Smooth muscle cell of the brain vasculature (primary cell): ENCODE measurements at places on chromosomes 11 and 22.

GRCh38 chr11:31798554-31799434, 12.3 kb downstream of the PAX6 start:
- DNase-seq: no peak

- no peak for DNase-seq
Measured at GRCh38 chr11:120136356-120136755, 1.6 kb downstream of the TRIM29 start.

- no peak for DNase-seq
Measured at GRCh38 chr11:83909579-83910534, 623.7 kb upstream of the CCDC90B start.

DNA sequence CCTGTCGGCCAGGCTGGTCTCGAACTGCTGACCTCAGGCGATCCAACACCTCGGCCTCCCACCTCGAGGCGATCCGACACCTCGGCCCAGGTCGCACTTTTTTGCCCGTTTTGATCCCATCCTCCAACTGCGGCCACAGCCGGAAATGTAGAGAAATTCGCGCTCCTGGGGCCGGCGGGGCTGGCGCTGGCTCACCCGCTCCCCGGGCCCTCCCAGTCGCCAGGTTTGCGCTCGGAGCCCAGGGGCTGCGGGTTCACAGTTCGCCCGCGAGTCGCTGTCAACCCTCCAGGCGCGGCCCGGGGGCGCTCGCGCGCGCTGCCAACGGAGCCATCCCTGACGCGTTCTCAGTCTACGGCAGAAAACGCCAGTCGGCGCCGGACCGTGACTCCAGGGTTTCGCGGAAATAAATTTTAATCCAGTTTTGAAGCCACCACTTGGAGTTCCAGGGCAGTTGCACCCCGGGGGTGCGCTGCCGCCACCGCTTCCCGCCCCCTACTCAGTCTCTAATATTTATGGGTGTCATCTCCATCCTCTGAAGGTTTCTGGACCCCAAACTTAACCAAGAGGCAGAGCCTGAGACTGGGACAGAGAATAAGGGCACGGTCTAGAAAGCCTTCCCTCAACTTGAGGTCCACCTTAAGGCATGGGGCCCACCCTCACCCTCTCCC, 1.5 kb upstream of the KLHDC7B start:
- no peak for DNase-seq

DNA sequence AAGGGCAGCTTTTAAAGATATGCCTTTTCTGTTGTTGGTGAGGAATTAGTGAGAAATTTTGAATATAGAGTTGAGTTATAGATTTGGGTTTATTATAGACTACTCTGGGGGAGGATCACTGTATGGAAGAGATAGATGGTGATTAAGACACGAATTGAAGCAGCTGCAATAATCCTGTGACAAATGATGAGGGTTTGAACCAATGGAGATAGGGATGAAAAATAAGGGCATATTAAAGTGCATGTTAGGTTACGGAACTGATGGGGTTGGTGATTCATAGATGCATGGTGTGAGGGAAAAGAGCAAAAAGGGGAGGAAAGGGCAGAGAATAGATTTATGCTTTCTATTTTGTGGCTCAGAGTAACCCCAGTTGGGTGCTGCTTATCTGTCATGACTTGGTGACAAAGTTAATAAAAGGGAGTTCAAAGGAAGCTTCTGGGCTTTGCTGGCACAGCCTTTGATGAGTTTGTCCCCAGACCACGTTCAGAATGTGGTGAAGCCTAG, 11.8 kb downstream of the C11orf87 start:
- no peak for DNase-seq

DNA sequence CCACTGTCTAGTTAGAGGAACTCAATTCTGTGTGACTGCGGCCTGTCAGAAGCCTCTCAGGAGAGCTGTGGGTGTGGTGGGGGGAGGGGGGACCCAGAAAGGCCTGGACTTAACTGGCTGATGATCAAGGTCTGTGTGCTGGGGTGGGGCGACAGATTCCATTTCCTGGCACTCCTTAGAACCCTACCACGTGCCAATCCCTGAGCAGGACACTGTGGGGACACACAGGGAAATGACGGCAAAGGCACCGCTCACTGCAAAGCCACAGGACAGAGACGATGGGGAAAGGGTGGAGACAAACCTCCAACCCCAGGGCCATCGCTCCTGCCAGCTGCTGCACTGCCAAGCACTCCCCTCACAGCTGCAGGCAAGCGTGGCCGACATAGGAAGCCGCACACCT, 58.4 kb upstream of the BID start:
- DNase-seq: no peak

GRCh38 chr11:79708319-79708932, 267.6 kb upstream of the TENM4 start:
- DNase-seq: peak; percentile 4

DNA sequence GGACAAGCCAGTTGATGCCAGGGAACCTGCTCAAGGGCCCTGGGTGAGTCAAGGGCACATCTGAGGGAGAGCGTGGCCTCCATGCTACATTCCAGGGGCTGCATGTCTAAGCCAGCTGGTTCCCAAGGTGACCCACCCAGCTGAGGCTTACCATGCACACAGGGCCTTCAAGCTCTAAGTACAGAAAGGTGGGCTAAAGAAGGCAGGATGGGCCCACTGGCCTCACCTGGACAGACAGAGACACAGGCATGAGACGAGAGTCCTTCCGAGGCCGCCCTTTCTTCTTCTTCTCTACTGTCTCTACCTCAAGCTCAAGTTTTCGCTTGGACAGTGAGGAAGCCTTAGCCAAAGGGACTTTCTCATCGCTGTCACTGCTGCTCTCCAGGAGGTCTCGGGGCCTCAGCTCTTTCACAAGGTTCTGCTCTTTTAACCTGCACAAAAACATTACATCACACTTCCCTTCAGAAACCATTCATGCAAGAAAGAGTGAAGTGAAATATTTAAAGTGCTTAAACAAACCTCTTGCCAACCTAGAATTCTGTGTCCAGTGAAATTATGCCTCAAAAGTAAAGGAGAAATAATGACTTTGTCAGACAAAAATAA, 69.9 kb downstream of the HIRA start:
- no peak for DNase-seq

DNA sequence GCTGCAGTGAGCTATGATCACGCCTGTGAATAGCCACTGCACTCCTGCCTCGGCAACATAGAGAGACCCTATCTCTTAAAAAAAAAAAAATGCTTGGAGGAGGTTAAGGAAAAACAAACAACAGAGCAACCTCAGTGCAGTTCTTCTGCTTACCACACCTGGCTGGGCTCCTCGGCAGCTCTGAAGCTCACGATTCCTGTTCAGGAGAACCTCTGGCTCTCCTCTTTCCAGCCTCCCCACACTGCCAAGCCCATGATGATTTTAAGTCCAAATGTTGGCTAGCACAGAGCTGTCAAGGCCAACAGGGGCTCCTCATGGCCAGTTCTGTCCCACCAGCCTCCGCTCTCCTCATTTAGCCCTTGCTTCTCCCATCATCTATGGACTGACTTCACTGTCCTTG, 69.7 kb upstream of the ARFGAP3 start:
- DNase-seq: no peak

DNA sequence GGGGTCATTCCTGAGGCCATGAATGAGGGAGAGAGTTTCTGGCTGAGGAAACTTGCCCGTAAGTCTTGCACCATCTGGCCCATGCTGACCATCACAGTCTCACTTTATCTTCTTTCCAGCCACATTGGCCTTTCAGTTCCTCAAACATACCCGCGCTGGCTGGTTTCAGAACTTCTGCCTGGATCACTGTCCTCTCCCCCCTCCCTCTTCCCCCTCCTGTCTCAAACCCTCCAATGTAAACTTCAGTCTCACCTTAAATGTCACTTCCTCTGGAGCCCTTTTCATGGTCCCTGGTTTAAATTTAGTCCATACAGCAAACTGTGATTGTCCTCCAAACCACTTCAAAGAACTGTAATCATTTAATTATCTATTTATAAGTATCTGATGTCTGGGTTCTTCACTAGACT, 3.7 kb upstream of the TMEM109 start:
- DNase-seq: no peak

DNA sequence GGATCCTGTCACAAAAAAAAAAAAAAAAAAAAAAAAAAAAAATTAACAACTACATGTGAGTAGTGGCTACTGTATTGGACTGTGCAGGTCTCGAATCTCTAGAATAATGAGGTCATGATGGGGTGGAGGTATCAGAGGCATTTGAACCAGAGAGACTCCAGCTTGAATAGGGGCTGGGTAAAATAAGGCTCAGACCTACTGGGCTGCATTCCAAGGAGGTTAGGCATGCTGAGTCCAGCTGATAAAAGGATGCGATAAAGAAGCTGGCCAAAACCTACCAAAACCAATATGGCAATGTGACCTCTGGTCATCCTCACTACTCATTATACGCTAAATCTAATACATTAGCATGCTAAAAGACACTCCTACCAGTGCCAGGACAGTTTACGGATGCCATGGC, 5.9 kb upstream of the PACSIN3 start:
- no peak for DNase-seq

- peak; percentile 13 for DNase-seq
Measured at GRCh38 chr22:26835929-26836528, 178.6 kb downstream of the MIAT start.

- no peak for DNase-seq
Measured at GRCh38 chr11:85167471-85167870, 459.7 kb downstream of the DLG2 start.

- no peak for DNase-seq
Measured at GRCh38 chr11:112178428-112178827, 3.1 kb downstream of the BCO2 start.

- no peak for DNase-seq
Measured at GRCh38 chr22:26770624-26771023, 113.2 kb downstream of the MIAT start.

GRCh38 chr22:39833610-39834009, 60.0 kb downstream of the ENTHD1 start:
- DNase-seq: no peak

DNA sequence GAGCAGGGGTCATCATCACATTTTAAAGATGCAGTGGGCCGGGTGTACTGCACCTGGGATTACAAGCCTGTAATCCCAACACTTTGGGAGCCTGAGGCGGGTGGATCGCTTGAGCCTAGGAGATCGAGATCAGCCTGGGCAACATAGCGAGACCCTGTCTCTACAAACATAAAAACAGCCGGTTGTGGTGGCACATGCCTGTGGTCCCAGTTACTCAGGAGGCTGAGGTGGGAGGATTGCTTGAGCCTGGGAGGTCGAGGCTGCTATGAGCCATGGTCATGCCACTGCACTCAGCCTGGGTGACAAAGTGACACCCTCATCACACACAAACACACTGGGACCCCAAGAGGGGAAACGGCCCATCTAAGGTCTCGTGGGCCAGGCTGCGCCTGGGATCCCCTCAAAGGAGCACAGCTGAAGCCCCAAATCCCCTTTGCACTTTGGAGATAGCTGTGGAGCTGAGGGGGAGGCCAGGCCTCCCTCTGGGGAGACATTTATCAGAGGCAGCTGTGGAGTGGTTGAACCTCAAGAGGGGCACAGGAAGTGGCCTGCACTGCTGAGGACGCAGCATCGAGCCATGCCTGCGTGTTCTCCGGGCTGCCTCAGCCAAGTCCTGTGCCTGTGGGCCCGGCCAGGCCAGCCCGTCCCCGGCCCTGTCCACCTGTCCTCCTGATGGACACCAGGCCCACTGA, 27.5 kb downstream of the OSBPL5 start:
- DNase-seq: no peak

DNA sequence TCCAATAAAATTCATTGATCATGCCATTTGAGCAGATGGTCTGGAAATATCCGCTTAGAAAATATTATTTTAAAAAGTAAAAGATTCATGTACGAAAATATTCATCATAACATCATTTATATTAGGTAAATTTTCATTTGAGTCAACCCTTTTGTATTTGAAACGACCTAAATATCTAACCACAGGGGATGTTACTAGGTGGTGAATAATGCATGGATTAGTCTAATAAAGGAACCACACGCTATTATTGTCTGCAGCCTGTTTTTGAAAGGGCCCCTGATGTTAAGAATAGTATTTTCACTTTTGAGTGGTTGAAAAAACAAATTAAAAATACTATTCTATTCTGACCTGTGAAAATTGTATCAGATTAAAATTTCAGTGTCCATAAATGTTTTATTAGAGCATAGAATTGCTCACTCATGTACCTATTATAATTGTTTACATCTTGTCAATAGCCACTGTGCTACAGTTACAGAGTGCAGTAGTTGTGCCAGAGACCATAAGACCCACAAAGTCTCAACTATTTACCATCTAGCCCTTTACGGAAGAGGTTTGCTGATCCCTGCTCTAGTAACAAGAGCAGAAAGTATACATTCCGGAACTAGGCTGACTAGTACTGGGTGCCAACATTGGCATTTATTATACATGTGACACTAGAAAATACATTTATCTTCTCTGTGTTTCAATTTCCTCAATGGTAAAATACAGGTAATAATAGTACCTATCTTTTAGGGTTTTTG, 176.1 kb downstream of the LRRC4C start:
- no peak for DNase-seq

GRCh38 chr11:134856056-134856971, 444.3 kb upstream of the B3GAT1 start:
- DNase-seq: no peak

DNA sequence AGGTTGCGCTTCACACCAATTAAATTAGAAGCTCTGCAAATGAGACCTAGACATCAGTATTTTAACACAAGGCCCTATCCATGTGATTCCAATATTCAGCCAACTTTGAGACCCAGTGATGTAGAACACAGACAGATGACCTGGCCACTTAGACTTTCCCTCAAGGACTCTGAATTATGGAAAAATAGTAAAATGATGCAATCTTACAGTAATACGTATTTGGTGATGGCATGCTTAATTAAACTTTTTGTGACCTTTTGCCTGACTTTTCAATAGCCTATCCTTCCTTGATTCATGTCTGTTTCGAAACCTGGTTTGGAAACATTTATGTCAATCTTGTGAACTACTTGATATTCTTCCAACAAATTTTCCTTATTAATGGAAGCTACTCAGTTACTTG, 521.2 kb downstream of the KCNA4 start:
- DNase-seq: no peak

DNA sequence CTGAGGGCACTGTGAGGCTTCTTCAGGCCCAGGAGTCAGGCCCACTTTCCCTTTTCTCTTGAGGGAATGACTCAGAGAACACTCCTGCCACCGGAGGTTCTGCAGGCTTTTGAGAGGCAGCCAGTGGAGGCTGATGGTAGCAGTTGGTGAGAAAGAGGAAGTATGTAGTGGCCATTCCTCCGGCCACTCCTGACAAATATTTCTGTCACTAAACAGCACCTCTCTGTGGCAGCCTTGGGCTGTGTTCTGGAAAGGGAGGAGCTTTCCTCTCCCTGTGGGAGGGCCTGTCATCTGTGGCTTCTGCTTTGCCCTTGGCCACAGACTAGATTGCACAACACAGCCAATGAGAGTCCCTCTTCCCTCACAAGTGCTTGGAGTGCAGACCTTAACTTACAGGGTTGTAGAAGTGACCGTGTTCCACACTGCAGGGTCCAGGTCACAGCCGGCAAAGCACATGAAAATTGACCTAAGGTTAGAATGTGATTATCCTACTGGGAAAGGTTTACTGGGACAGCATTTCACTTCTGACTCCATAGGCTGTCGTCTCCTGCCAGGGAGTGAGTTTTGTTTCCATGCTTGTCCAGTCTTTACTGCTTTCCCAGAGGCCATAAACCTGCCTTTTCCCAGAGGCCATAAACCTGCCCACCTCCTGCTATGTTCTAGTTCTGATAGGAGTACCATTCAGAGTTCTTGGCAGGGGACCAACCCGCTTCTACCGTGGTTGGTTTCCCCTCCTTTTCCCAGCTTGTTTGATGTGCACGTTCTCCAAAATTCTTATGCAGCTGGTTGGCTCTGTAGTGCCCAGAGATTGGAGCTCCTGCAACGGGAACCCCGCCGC, 33.3 kb downstream of the MARK2 start:
- no peak for DNase-seq

- DNase-seq: no peak
Measured at GRCh38 chr11:7635137-7635536, 38.2 kb downstream of the CYB5R2 start.
